ENCODE measurements at places on chromosomes 16 and 17.

- DNase-seq: no peak
Observed at GRCh38 chr16:68272507-68273209, 8.3 kb downstream of the SLC7A6 start.

GRCh38 chr17:36791942-36792475 is 145.3 kb upstream of the LHX1 start:
- DNase-seq: no peak

DNA sequence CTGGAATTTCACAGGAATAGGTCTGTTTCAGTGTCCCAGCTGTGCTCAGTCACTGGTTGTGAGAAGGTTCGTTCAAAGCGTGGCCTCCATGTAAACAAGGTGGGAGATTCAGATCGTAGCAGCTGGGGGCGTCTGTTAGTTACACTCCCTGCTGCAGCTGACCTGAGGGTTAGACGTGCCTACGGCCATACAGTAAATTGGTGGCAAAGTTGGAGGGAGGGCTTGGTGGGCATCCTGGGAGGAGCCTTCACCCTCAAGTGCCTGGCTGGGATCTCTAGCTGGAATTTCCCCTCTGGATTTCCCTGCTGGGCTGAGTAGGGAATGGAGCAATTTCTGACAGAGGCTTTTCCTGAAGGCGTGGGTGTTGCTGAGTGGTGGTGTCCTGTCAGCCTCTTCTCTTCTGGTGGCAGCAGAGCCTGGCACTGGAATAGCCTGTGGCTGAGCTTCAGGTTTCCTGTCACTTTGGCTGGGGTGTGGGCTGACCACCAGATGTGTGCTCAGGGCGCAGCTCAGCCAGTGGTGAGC is 6.4 kb downstream of the FCSK start:
- no peak for DNase-seq

GRCh38 chr17:79054200-79054960 is 20.2 kb upstream of the ENGASE start:
- DNase-seq: no peak

DNA sequence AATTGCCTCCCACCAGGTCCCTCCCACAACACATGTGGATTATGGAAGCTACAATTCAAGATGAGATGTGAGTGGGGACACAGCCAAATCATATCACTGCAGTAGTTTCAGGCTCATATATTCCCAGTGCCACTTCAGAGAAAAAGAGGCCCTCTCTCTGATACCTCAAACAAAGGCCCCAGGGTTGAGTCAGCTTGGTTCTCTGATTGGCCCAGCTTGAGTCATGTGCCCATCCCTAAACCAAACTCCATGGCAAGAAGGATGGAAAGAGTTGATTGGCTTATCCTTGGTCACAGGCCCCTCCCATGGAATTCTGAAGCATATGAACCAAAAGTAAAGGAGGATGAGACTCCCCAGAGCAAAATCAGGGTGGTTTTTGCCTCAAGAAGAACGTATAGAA is 75.9 kb upstream of the IRX6 start:
- DNase-seq: no peak

GRCh38 chr16:65213866-65214595 is 92.2 kb upstream of the CDH11 start:
- DNase-seq: no peak

DNA sequence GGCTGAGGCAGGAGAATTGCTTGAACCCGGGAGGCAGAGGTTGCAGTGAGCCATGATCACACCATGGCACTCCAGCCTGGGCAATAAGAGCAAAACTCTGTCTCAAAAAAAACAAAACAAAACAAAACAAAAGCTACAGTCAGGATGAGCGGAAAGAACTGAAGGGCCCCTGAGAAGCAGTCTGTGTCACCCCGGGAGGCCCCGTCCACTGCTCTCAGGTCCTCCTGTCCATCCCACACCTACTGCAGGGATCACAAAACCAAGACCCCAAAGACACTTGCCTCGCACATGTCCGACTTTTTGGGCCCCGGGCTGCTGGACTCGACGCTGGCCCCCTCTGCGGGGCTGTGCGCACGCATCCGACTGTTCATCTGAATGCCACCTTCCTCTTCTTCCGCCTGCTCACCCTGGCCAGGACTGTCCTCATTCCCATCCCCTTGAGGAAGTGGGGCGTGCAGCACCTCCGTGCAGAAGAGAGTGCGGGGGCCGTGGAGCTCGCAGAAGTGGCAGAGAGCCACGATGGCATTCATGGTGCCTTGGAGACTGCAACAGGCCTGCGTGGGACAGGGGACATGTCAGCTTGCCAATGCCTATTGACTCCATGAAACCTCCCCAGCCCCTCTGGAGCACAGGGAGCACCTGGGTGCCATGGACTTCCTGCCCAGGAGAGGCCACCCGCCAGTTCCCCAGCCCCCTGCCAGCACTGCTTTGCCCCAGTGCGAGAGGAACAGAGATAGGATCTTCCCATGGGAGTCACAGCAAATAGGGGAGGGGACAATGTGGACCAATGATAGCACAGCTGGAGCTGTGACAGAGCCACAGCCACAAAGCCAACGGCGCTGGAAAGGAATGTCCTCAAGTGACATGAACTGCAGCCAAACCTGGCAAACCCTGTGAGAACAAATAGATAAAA is 9.1 kb downstream of the FLCN start:
- DNase-seq: no peak

- peak; percentile 39 for DNase-seq
Observed at GRCh38 chr17:67246653-67247415, 1.8 kb upstream of the HELZ start.

- no peak for DNase-seq
Observed at GRCh38 chr16:2386990-2387389, 42.3 kb upstream of the CCNF start.

- no peak for DNase-seq
Observed at GRCh38 chr16:85730186-85730465, 20.8 kb downstream of the C16orf74 start.

GRCh38 chr17:41507315-41507880 is 2.0 kb upstream of the KRT13 start:
- no peak for DNase-seq

DNA sequence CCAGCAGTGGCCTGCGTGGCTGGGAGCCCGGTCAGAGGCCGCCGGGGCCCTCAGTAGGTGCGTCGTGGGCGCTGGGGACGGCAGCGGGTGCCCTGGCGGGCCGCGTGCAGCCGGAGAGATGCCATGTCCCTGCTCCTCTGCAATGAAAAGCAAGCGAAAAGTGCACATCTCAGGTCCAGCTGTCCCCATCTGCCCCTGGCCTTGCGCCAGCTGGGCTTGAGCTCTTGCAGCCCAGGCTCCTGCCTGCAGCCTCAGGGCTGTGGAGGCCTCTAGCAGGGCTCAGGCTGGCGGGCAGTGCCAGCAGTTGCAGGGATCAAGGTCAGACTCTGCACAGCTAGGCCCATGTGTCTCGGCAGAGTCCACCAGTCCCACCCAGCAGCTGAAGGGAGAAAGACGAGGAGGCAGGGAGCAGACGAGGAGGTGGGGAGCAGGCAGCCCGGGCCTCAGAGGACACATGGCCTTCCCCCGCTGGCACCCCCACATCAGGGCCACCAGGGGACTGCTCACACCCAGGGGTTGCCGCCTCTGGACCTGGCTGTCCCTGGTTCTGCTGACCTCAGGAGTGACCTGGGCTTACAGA is 11.2 kb downstream of the SLC16A3 start:
- no peak for DNase-seq

GRCh38 chr16:87086575-87086974 is 230.6 kb downstream of the C16orf95 start:
- no peak for DNase-seq

GRCh38 chr16:28569968-28570752 is 16.4 kb downstream of the SGF29 start:
- no peak for DNase-seq

GRCh38 chr16:86219655-86220445 is 290.5 kb upstream of the FOXF1 start:
- no peak for DNase-seq

DNA sequence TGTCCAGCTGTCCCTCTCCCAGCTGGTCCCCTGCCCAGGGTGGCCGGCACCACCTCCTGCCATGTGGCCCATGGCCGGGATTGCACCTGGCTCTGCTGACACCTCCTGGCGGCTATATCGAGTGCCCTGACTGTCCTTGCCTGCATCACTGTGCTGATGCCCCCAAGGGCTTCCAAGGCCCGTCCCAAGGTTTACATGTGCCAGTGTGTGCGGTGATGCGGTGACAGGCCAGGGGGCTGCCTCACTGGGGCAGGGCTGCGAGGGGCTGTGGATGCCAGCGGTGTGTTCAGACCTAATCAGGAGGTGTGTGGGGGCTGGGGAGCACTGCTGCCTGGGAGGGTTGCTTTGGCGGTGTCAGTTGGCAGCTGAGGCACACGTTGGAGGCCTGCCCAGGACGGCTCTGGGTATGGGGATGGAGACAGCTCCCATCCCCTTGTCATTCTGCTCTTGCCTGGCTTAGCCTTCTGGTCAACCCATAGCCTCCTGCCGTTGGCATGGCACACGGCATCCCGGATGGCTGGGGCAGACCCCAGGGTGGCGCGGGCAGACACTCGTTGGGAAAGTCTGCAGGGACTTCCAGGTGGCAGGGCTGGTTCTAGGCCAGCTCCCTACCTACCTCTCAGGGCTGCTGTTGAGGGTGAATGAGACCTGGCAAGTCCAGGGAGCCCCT is 5.5 kb downstream of the MAP2K3 start:
- DNase-seq: no peak

- DNase-seq: no peak
Observed at GRCh38 chr17:11264183-11264871, 23.3 kb downstream of the SHISA6 start.

GRCh38 chr17:77127735-77128361 is 12.9 kb upstream of the SEC14L1 start:
- DNase-seq: peak; percentile 59

DNA sequence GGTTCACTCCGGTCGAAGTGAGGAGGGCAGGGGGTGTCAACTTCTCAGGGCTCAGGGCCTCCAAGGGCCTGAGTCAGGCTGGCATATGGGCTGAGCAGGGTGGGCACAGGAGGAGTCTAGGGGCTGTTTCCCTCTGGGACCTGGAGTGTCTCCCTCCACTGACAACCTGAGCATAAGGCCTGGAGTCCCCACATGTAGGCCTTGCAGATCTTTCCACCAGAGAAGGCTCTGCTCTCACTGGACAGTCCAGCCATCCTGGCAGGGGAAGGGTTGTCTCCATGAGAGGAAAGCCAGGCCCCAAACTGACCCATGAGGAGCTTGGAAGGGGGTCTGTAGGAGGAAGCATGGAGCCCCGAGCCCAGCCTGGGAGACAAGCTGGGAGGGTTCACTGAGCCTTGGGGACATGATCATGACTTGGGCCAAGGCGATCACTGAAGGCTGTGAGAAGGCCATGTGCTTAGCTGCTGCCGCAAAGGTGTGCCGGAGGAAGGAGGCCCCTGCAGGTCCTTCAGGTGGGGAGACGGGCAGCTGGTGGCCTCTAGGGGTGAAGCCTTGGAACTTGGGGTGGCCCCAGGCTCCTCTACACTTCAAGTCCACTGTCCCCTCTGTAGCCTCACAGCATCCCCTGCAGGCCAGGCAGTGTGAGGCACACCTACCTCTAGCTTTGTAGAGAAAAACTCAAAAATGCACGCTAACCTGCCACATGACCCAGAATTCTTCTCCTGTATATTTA is 9.9 kb downstream of the CMTM2 start:
- peak; percentile 70 for DNase-seq

DNA sequence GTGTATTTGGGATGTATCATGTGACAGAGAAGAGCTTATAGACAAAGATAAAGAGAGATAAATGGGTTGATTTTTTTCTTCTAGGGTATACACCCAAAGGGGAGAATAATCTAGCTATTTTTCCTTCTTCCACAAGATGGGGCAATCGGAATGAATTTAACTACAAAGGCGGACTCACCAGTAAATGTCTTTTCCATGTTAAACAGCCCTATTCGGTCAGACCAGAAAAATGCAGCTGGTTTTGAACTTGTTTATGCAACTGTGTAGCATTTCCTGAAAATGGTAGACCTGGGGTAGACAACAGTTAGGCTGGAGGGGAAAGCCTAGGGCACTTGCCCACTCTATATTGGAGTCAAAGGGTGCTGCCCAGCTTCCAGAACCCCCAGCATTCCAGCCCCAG is 477.1 kb downstream of the TOX3 start:
- no peak for DNase-seq

DNA sequence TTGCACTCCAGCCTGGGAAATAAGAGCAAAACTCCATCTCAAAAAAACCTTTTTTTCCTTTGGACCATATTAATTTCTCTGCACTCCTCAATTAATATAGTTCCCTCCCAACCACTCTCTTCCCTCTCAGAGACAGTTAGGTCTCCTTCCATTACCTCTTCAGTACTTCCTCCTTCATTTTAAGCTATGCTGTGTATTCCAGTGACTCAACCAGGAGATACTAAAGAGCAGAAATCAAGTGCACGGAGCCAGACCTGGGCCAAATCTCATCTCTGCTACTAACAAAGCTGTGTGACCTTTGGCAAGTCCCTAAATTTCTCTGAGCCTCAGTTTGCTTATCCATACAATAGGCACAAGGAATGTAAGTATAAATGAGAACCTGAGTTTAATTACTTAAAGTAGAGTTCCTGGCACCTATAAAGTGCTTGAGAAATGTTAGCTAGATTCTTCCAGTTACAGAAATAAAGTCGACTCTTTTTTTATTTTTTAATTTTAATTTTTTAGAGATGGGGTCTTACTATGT is 8.5 kb downstream of the PECAM1 start:
- no peak for DNase-seq

DNA sequence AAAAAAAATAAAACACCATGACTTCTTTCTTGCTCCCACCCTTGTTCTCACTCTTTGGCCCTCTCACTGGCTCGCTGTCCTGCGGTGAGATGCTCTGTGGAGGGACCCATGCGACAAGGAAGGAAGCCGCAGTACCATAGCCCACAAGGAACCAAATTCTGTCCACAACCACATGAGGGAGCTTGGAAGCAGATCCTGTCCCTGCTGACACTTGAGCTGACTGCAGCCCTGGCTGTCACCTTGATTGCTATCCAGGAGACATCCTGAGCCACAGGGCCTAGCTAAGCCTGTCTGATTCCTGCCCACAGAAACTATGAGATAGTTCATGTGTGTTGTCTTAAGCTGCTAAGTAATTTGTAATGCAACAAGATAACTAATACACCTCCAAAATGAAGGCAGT is 4.8 kb upstream of the MT2A start:
- no peak for DNase-seq

GRCh38 chr17:35467824-35468223 is 19.3 kb upstream of the SLFN13 start:
- DNase-seq: no peak

GRCh38 chr16:424033-424622 is 1.3 kb upstream of the RAB11FIP3 start:
- no peak for DNase-seq

DNA sequence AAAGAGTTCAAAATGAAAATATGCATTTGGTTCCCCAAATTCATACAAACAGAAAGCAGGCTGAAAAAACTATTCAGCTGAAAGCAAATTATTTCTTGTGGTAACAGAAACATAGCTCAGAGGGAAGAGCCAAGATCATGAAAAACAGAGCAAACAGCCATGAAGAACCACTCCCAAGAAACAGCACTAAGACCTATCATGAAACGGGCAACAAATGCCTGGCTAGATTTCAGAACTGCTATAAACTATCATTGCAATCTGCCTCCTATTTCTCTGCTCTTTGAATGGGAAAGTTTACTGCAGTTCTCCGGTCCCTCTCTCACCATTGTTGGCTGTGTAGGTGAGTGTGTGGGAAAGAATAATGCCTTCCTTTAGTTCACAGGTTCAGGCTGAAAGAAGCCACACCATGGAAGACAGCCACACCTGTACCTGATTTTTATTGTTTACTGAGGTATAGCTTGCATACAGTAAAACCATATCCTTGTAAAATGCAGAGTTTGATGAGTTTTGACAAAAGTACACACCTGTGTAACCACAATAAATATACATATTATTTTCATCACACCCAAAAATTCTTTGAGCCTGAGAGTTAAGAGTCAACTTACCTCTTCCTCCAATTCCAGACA is 48.2 kb downstream of the CEP112 start:
- DNase-seq: no peak
